ENCODE measurements at places on chromosomes 7 and 10.

- no peak overlapping the region for H3K4me3 ChIP-seq
- H3K36me3 ChIP-seq: no peaks in the 10 kb centered on the region
- H3K27ac ChIP-seq: no peak overlapping the region
- H3K4me1 ChIP-seq: no peaks in the 10 kb centered on the region
- DNase-seq: no peak
- H3K27me3 ChIP-seq: peaks cover 8% of the 10 kb centered on the region
Measured at GRCh38 chr10:93081834-93082233, 8.1 kb downstream of the CYP26A1 start.

- no peak overlapping the region for H3K4me3 ChIP-seq
- H3K27ac ChIP-seq: no peak overlapping the region
- DNase-seq: no peak
- no peaks in the 10 kb centered on the region for H3K4me1 ChIP-seq
Measured at GRCh38 chr7:54788664-54789063, 29.7 kb upstream of the SEC61G start.

DNA sequence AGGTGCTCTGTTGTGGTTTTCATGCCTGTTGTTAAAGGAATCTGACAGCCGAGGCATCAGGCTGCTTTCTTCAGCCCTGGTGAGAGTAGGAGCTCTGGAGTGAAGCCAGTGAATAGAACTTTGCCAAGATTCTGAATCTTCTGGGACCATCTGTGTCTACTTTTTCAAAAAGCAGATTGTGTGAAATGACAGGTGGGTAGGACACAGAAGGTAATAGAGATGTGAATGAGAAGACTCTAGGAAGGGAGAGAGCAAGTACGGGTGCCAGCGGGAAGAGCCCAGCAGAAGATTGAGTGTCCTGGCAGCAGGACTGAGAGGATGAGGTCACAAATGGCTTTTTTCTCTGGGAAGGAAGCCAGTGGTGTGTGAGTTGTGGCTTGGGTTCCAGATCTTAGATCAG is 429.2 kb downstream of the SDK1 start:
- H3K27ac ChIP-seq: no peak overlapping the region
- no peaks in the 10 kb centered on the region for H3K36me3 ChIP-seq
- no peaks in the 10 kb centered on the region for H3K27me3 ChIP-seq
- DNase-seq: no peak
- no peaks in the 10 kb centered on the region for H3K4me1 ChIP-seq

DNA sequence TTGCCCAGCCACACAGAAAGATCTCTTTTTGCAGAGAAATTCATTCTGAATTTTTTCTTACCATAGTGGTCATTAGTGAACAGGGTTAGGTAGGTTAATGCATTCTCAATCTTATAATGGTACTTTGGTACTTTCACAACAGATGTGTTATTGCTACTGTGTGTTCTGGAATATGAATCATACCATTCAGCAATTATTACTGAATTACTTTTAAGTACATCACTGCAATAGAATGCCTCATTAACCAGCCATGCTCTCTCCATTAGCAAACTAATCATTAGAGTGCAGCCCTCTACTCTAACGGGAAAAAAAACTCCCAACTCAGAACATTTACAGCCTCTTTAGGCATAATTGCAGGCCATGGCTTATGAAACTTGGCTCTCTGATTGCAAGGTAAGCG is 102.1 kb downstream of the DOCK4 start:
- no peaks in the 10 kb centered on the region for H3K36me3 ChIP-seq
- no peak overlapping the region for H3K27ac ChIP-seq
- DNase-seq: no peak
- no peak overlapping the region for H3K4me3 ChIP-seq
- no peaks in the 10 kb centered on the region for H3K4me1 ChIP-seq

- H3K4me1 ChIP-seq: no peaks in the 10 kb centered on the region
- no peak for DNase-seq
- H3K36me3 ChIP-seq: no peaks in the 10 kb centered on the region
- H3K4me3 ChIP-seq: no peak overlapping the region
Measured at GRCh38 chr10:101995451-101996063, 60.4 kb downstream of the ARMH3 start.

- no peak overlapping the region for H3K27ac ChIP-seq
- DNase-seq: no peak
- H3K27me3 ChIP-seq: no peaks in the 10 kb centered on the region
- H3K4me1 ChIP-seq: no peaks in the 10 kb centered on the region
- H3K36me3 ChIP-seq: no peaks in the 10 kb centered on the region
- H3K4me3 ChIP-seq: no peak overlapping the region
Measured at GRCh38 chr7:24477398-24478136, 95.7 kb upstream of the PALS2 start.

- no peaks in the 10 kb centered on the region for H3K4me1 ChIP-seq
- H3K27ac ChIP-seq: no peak overlapping the region
- H3K27me3 ChIP-seq: no peaks in the 10 kb centered on the region
- H3K4me3 ChIP-seq: no peak overlapping the region
- H3K36me3 ChIP-seq: no peaks in the 10 kb centered on the region
Measured at GRCh38 chr7:134943785-134944400, 42.4 kb upstream of the AGBL3 start.

DNA sequence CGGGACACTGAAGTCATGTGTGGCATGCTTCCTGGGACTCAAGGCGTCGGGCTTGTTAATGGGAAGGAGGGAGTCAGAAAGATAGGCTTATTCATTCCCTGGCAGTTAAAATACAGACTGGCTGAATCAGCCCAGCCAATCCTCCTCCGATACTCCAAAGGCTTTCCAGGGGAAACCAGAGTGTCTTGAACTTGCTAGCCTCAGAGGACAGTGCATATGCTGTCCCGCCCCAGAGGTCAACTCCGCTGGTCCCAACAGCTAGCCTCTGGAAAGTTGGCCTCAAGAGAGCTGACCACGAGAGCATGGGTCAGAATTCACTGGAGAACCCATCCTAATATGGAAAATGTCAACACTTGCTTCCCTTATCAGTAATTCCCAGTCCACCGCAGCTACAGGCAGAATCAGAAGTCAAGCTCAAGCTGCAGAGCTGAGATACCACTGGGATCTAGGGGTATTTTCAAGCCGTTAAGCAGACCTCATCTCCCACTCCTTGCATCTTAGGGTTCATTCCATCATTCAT is 43.0 kb downstream of the ELMO1 start:
- no peak for DNase-seq
- no peaks in the 10 kb centered on the region for H3K27me3 ChIP-seq
- H3K4me3 ChIP-seq: no peak overlapping the region

- no peaks in the 10 kb centered on the region for H3K4me1 ChIP-seq
- H3K27me3 ChIP-seq: no peaks in the 10 kb centered on the region
- DNase-seq: no peak
- H3K27ac ChIP-seq: no peak overlapping the region
- no peak overlapping the region for H3K4me3 ChIP-seq
Measured at GRCh38 chr7:75662579-75663301, 76.0 kb downstream of the HIP1 start.

GRCh38 chr10:71112138-71112785 is 100.1 kb upstream of the UNC5B start:
- no peaks in the 10 kb centered on the region for H3K4me1 ChIP-seq
- no peak overlapping the region for H3K27ac ChIP-seq
- no peaks in the 10 kb centered on the region for H3K36me3 ChIP-seq
- no peak for DNase-seq

GRCh38 chr7:86328801-86329433 is 314.8 kb upstream of the GRM3 start:
- DNase-seq: no peak
- H3K27me3 ChIP-seq: no peaks in the 10 kb centered on the region
- no peaks in the 10 kb centered on the region for H3K4me1 ChIP-seq
- no peak overlapping the region for H3K4me3 ChIP-seq
- H3K36me3 ChIP-seq: no peaks in the 10 kb centered on the region
- H3K27ac ChIP-seq: no peak overlapping the region

DNA sequence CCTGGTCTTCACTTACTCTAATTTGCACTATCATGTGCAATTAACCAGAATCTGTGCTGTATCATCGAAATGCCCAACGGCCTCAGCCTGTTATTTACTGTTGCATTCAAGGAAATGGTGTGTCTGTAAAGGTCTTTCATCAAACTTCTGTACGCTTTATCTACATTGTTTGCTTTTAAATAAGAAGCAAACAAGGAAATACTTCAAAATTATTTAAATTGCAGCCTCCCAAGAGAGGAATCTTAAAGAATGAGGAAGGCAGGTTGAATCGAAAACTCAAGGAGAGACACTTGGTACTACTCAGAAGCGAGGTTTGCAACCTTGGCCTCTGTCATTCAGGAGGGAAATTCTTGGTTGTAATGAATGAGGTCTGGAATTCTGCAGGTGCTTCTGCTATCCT is 40.7 kb downstream of the MGAM start:
- H3K27ac ChIP-seq: no peak overlapping the region
- H3K36me3 ChIP-seq: no peaks in the 10 kb centered on the region
- H3K4me1 ChIP-seq: no peaks in the 10 kb centered on the region
- no peak for DNase-seq

DNA sequence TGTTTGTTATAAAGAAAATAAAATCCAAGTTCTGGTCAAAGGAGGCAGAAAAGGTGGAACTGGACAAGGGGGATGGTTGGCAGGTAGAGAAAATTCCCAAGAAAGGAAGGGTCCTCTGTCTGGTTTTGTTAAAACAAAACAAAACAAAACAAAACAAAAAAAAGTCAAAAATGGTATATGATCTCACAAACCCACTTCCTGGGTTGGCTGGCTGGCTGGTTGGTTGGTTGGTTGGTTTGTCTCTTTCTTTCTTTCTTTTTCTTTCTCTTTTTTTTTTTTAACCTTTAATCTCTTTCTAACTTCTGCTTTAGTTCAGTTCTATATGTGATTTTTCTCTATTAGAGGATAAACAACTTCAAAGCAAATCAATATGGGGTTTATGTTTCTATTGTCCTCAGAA is 41.1 kb upstream of the CPN1 start:
- H3K4me3 ChIP-seq: no peak overlapping the region
- no peaks in the 10 kb centered on the region for H3K36me3 ChIP-seq
- DNase-seq: no peak

DNA sequence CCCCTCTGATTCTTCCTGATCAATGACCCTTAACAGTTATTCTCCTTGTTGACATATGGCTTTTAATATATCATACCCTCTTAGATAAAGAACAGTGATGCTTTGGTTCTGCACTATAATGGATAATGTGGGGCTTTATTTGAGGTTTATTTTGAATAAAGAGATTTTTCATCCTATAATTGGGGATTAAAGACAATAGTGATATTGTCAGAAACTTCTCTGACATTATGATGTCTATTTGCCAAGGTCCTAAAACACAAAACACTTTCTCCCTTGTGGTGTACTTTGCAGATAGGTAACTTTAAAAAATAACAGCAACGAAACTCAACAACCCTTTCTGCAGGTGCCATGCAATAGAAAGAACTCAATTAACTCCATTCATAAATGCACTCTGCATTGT is 243.6 kb upstream of the RHOBTB1 start:
- H3K27me3 ChIP-seq: no peaks in the 10 kb centered on the region
- no peaks in the 10 kb centered on the region for H3K36me3 ChIP-seq
- H3K4me3 ChIP-seq: no peak overlapping the region
- H3K4me1 ChIP-seq: no peaks in the 10 kb centered on the region

- no peak overlapping the region for H3K4me3 ChIP-seq
- H3K27ac ChIP-seq: no peak overlapping the region
- no peaks in the 10 kb centered on the region for H3K4me1 ChIP-seq
- no peaks in the 10 kb centered on the region for H3K27me3 ChIP-seq
- no peak for DNase-seq
Measured at GRCh38 chr7:145848691-145849090, 267.9 kb upstream of the CNTNAP2 start.
